Breast epithelium (tissue), 4 donors: ENCODE measurements at places on chromosomes 2 and 18.

- no peak for DNase-seq
Measured at GRCh38 chr2:178536037-178536436, 55.8 kb downstream of the PLEKHA3 start.

GRCh38 chr2:64737547-64737946 is 83.8 kb upstream of the SERTAD2 start:
- DNase-seq = no peak

DNA sequence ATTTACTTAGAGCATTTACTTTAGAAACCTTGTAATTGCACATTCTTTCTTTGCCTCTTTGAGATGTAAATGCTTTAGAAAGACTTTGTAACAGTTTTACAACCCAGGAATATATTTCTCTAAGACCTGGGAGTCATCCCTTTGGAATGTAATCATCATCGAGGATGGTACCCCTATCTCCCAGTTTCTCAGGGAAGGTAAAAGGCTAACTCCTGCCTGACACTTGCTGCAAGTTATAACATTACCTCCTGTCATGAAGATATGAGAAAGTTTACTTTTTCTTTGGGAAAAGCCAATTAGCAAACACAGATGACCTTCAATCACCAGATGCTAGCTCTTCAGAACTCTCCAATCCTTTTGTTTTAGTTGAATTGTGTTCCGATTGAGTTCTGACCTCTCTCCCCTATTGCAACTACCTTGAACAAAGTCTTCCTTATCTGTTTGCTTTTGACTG is 420.3 kb upstream of the FSIP2 start:
- no peak for DNase-seq

GRCh38 chr2:60554074-60554645 is 706 bp upstream of the BCL11A start:
- DNase-seq = no peak

DNA sequence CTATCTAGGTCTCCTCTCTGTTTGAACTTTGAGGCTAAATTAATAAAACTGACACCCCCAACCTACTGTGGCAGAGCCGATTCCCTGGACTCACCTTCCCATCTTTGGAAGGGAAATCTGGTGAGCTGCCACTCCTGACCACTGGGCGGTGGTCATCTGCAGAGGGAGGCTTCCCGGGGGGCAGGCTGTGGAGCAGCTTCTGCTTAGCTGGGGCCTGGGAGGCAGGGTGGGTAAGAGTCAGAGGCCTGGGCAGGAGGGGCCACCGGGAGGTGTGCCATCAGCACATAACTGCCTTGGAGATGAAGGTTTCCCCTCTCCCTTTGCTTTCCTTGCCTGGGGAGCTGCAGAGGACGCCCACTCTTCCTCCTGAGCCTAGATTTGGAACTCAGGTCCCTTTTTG is 2.3 kb upstream of the NPPC start:
- DNase-seq = peak; percentile 48

GRCh38 chr2:9918275-9918674 is 33.2 kb upstream of the GRHL1 start:
- DNase-seq = no peak

DNA sequence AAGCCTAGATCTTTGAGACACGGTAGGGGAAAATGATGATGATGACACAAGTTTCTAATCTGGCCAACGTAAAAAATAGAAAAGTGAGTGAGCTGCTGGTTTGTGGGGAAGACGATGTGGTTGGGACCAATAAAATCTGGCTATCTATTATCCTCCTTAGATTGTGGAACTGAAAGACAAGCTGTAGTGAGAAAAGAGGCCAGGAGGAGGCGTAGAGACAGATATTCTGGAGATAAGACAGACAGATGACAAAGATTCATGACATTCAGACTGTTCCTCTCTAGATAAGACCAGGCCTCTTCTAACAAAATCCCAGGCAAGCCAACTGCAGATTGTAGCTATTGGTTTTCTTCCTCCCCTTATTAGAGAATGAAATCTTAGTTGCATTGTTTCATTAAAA is 376.3 kb upstream of the UBE2E3 start:
- DNase-seq = no peak

DNA sequence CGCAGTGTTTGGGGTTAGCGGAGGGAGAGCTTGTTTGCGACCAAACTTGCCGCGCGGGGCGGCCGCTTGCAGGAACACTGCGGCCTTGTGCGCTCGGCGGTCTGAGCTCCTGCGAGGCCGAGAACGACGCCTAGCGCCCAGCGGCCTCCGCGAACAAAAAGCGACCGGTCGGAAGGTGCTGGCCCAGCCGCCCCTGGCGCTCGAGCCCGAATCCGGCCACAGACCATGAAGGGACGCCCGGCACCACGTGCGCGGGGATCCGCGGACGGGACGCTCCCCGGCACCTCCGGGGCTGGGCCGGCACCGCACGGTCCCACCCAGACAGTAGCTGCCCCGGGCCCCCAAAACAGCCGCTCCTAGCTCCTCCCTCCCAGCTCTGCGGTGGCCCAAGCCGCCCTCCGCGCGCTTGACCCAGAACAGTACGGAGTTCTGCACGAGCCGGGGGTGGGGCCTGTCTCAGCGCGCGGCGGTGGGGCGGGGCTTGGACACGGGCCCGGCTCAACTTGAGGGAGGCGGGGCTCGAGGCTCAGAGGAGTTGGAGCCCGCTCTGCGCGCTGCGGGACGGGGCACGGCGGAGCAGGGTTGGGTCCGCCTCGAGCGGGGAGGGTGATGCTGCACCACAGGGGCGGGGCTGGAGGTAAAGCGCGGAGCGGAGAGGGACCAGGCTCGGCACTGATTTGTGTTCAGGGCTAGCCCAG is 664 bp upstream of the IMPA2 start:
- DNase-seq = peak; percentile 98

- no peak for DNase-seq
Measured at GRCh38 chr2:230678451-230678850, 34.2 kb upstream of the CAB39 start.

- DNase-seq = peak; percentile 47
Measured at GRCh38 chr2:29220506-29221270, 105.5 kb downstream of the CLIP4 start.
